ENCODE measurements at places on chromosomes 11 and 22.

- DNase-seq = no peak
Observed at GRCh38 chr11:100675115-100675650, 11.9 kb upstream of the ARHGAP42 start.

GRCh38 chr22:49961005-49961600, 531 bp downstream of the PIM3 start:
- no peak for DNase-seq

DNA sequence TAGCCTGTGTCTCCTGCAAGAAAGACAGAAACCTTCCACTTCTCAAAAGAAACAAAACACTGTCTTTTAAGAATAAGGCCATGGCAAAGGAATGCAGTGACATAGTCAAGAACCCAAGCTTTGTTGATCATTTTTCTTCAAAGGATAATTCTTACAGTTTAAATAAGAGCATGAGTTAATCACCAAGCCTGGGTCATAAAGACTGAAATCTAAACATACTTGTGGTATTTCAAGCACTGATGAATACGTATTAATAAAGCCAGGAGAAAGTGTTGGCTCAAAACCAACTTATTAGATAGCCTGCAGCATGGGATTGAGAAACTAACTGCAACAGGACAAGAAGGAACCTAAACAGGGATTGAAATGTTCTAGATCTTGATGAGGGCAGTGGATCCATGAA, 143.3 kb upstream of the MTNR1B start:
- no peak for DNase-seq

DNA sequence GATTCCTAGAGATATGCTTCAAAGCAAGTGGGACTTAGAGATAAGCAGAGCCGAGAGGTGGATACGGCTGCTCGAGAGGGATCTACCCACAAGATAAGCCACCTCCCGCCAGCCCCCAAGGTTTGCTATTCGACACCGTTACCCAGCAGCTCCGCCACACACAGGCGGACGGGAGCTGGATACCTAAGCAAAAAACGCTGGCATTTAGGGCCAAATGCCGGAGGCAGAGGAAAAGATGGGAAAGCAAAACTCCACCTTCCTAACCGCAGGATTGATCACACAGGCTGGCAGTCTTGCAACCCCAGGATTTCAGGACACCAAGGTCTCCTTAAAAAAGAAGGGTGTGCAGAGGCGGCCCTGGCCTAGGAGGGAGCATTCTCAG, 709 bp downstream of the FTH1 start:
- DNase-seq = peak; percentile 23

- DNase-seq = no peak
Observed at GRCh38 chr22:50019316-50019715, 6.8 kb upstream of the IL17REL start.

DNA sequence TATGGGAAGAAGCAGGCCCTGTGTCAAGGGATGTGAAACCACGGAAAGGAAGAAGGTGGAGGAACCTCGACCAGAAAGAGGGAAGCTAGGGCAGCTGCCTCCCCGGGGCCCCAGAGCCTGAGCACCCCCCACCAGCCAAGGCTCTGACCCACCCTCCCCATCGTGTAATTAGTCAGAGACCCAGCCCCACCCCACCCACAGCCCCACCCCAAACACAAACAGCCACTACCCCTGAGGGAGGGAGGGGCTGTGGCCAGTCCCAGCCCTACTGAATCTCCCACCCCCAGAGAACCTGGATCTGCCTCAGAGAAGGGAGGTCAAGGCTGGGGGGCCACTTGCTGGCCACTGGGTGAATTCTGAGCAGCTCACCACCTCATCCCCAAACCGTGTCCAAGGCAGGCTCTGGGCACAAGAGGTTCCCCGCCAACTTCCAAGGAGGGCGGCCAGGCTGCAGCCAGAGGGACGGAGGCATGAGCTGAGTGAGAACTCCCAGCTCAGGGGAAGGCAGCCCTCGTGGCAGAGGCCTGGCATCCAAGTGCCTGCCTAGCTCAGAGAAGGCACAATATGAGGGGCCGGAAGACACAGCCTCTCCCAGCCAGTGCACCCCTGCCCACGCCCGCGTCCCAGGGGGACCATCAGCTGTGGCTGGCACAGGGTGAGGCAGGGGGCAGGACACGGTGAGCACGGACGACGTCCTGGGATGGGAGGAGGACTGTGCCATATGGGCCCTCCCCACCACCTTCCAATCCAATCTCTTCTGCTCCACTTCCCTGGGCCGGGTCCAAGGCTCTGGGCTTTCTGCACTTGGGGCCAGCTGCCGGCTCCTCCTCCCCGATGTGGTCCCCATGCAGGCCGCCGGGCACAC, 2.7 kb downstream of the PLXNB2 start:
- DNase-seq = peak; percentile 47

DNA sequence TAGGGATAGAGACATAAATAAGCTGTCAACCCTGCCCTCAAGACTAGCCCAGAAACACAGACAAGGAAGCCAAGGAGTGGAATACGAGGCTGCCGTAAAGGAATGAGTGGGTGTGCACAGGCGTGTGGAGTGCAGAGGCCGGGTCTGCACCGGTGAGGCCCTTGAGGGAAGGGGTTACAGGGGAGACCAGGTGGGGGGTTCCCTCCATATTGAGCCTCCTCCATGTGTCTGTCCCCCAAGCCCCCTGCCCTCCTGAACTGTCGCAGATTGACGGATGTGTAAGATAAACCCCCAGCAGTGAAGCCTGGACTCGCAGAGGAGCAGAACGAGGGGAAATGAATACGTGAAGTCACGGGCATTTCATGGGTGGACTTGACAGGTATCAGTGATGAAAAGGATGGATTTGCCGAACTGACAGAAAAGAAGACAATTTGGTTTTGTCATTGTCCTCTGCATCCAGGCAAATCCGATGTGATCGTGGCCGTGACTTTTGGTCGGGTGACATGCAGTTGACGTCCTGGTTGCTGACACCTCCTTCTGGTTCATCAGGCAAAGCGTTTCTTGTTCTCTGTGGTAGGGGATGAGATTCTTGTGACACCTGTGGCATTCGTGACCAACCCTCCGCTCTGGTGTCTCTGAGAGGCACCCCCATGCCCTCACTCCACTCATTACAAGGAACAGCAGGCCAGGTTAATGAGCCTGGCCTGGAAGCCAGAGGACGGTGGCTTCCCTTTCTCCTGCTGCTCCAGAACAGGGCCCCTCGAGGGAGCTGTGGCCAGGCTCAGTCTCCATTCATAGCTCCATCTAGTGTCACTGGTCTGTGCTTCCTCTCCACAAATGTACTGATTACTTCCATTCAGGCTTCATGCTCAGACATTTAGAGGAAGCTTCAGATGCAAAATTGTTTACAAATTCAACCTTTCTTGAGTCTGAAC, 223.1 kb upstream of the B3GAT1 start:
- no peak for DNase-seq

DNA sequence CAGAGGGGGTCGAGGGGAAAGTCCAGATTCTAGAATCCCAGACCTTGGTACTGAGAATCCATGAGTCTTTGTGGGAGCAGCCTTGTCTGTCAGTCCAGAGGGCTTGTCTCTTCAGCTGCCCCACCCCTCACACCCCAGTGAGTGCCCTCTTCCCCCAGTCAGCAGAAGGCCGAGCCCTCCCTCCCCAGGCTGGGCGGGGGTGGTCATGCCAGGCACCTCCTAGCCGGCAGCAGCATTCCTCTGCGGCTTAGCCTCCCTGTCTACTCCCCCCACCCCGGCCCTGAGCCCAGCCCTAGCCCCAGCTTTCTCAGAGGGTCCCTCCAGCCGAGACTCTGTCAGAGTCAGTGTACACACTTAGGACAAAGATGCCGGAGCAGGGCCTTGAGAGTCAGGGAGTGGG, 4.6 kb downstream of the SOX10 start:
- DNase-seq = no peak

DNA sequence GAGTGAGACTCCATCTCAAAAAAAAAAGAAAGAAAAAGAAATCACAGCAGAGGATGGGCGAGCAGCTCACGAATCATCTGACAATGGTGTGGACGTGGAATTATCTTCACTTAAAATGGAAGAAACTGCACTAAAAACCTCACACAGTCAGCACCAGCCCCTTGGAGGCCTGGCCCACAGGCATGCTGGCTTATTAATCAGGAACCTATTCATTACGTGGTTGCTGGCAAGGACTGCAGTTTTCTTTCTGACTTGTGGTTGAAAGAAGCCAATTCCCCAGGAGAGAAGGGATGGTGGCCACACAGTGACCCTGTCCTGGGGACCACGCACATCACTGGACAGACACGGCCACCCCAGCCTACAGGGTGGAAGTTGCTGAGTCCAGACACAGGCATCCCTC, 401.1 kb downstream of the CTTN start:
- no peak for DNase-seq

- DNase-seq = peak; percentile 30
Observed at GRCh38 chr11:17153757-17154156, 54.0 kb downstream of the PIK3C2A start.

DNA sequence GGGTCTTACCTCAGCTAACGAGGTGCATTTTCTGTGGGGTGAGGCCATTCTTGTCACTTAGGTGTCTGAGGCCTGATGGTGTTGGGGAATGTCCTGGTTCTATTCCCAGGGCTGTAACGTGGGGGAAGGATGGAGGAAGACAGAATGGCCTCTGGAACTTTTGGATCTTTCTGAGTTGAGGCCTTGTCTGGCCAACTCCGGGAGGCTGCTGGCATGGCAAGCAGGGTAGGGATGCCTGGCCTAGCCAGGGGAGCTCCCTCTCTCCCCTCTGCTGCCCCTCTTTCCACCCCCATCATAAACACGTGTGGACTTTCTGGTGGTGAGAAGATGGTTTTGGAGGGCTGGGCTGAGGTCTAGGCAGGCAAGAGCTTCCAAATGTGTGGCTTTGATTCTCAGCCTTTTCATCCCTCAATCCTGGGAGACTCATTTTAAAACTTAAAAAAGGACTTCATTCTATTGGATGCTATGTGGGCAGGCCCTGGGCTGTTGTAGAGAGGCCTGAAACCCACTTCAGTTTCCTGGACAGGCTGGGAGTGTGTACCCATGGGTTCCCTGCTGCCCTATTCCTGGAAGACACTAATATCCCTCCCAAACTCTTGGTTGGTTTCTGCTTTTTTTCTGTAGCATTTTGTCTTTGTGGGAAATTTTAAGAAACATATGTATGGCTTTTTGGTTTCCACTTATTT, 30.9 kb downstream of the ZBTB16 start:
- no peak for DNase-seq

GRCh38 chr11:93279851-93280347, 50.6 kb upstream of the DEUP1 start:
- DNase-seq = no peak

- peak; percentile 33 for DNase-seq
Observed at GRCh38 chr11:65204646-65205601, 23.2 kb downstream of the CAPN1 start.

DNA sequence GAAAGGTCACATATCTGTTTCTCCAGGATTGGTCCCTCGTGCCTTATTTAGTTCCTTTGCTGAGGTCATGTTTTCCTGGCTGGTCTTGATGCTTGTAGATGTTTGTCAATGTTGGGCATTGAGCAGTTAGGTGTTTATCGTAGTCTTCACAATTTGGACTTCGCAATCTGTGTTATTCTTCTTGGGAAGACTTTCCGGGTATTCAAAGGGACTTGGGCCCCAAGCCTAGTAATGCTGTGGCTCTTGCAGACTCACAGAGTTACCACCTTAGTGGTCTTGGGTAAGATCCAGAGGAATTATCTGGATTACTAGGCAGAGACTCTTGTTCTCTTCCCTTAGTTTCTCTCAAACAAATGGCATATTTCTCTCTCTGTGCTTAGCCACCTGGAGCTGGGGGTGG, 223.5 kb downstream of the GRIK4 start:
- DNase-seq = no peak

DNA sequence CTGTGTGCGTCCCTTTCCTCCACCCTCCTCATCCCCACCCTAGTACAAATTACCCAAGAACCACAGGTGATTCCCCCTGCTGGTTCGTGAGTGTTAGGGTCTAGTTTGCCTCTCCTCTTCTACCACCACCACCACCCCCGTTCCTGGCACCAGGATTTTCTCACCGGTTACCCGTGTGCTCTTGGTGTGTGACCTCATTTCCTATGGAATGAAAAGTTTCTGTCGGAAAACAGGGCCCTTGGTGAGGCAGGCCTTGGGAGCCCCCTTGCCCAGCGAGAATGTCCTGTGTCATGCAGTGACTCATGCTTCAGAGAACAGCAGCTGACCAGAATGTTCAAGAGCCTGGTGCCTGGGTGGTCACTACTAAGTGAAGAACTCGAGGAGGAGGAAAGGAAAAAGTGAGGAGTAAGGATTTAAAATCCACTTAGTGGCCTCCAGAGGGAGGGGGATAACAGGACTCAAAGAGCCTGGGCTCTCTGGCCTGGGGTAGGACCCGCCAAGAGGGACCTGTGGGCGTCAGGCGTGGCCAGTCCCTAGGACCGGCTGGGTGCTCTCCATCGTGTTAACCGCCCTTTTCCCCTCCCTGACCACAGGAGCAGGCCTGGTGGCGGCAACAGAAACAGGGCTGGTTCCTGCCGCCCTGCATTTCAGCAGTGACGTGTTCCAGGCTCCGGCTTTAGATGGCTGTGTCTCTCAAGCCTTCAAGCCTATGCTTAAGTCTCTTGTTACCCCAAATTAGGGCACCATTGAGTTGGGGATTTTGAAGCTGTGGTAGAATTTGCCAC, 30.2 kb downstream of the C22orf31 start:
- no peak for DNase-seq

GRCh38 chr11:26331911-26332571, at the start of gene ANO3:
ANO3 (plus strand) TSS chr11:26332130; CDS start chr11:26332276, 146 bp downstream.
- DNase-seq = peak; percentile 31

GRCh38 chr11:120060512-120060911, 77.4 kb downstream of the TRIM29 start:
- no peak for DNase-seq

DNA sequence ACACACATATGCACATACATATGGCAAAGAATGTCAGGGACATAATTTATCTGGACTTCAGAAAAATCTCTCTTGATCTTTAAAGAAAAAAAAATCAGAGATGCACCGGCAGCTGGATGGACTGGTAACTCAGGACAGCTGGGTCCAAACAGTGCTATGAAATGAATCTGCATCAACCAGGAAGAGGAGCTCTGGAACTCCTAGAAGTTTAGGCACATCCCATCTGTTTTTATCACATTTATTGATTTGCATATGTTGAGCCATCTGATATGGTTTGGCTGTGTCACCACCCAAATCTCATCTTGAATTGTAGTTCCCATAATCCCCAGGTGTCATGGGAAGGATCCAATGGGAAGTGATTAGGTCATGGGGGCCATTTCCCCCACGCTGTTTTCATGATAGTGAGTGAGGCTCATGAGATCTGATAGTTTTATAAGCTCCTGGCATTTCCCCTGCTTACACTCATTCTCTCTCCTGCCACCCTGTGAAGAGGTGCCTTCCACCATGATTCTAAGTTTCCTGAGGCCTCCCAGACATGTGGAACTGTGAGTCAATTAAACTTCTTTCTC, 87.7 kb upstream of the AKIP1 start:
- DNase-seq = no peak

DNA sequence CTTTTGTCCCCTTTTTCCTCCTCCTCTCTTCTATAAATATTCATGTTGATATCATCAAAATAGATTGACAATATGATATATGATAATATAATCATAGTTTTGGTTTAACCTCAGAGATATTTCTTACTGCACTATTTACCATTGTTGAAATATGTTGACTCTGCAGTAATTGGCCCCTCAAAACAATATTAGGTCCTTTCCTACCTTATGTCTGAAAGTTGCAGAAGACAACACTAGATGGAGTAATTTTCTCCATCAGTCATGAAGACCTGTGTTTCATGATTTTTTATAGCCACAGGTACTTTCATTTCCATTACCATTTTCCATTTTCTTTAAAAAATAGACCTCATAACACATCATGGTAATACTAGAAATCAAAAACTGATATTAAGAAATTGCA, 284.4 kb downstream of the LUZP2 start:
- DNase-seq = no peak

GRCh38 chr11:6523253-6523652, 26.2 kb downstream of the DNHD1 start:
- DNase-seq = no peak

GRCh38 chr22:50061824-50062355, 3.8 kb upstream of the TTLL8 start:
- DNase-seq = peak; percentile 50
